SK-MEL-5 (cell line): ENCODE measurements at places on chromosomes 3 and 15.

GRCh38 chr3:122612696-122613095 lies 35.2 kb downstream of the PARP15 start:
- DNase-seq, result no peak

DNA sequence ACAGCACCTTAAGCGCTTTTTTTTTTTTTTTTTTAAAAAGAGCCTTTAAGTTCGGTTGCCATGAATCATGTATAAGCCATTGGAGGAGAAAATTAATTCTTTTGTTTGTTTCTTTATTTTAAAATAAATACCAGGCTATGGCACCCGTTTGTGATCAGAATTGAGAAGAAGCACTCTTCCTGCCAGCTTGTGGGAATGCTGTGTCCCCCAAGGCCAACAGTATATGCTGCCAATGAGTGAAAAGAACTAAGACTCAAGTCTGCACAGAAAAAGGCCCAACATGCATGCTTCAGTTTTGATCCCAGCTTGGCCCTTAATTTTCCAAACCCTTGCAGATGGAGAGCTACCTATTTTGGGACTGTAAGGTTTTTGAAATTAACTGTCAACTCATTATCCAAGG lies 90.5 kb downstream of the LRRC3B start:
- no peak for DNase-seq

- no peak for DNase-seq
These were observed 35.7 kb upstream of the IGF1R start for GRCh38 chr15:98612490-98613110.

GRCh38 chr3:190375246-190375645 lies 12.7 kb upstream of the CLDN16 start:
- peak; percentile 12 for DNase-seq

GRCh38 chr15:60914360-60914759 lies 314.7 kb downstream of the RORA start:
- DNase-seq, result no peak
